GM12891 (cell line): ENCODE measurements at places on chromosomes 3 and 15.

- no peak for DNase-seq
Observed at GRCh38 chr3:50594253-50594785, 17.3 kb downstream of the CISH start.

- DNase-seq = no peak
Observed at GRCh38 chr3:155585384-155585783, 159.5 kb downstream of the PLCH1 start.

- DNase-seq = no peak
Observed at GRCh38 chr3:68876112-68876713, 56.1 kb downstream of the TAFA4 start.

DNA sequence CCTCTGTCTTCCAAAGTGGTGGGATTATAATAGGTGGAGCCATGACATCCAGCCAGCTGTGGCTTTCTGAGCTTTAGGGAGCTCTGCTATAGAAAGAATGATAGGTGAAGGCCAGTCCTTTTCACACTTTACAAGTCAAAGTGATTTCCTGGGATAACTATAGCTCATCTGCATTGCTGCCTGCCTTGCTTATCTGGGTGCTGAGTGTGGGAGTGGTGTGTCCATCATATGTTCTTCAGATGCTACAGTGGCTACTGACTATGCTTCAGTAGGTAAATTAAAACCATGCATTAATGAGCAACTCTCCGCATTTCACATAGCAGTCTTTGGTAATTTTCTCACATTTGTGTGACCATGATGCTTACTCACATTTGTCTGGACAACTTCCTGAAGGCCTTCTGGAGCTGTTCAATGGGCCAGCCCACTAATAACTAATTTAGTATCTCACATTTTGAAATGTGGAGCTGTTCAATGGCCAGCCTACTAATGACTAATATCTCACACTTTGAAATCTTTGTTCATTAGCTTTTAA, 23.4 kb downstream of the RHOA start:
- no peak for DNase-seq

DNA sequence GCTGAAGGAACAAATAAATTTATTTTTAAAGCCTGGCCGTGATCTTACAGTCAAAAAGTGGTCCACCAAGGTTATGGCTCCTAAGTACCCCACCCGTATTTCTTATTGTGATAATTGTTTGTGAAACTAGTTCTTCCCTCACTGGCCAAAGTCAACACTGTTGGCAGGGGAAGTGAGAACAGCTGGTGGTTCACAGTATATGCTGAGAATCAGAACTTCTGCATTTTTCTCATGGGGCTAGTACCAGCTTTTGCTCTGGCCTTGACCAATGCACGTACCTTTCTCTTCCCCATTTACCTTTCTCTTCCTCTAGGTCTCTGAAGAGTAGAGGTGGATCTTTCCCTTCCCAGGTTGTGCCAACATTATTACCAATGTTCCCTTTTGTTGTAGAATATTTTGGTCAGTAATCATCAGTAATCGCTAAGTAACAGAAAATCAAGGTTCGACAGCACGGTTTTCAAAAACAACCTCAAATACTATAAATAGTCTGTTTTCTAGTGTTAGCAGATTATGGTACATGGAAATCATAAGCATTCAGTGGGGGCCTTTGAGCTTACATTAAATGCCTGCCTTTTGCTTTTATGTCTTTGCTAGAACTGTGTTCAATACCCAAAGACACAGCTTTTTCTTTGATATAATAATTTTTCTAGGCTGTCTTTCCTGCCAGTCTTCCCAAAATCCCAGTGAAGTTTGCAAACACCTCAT, 268.0 kb downstream of the LPP start:
- no peak for DNase-seq

- DNase-seq = no peak
Observed at GRCh38 chr15:70507772-70508371, 255.5 kb downstream of the UACA start.

DNA sequence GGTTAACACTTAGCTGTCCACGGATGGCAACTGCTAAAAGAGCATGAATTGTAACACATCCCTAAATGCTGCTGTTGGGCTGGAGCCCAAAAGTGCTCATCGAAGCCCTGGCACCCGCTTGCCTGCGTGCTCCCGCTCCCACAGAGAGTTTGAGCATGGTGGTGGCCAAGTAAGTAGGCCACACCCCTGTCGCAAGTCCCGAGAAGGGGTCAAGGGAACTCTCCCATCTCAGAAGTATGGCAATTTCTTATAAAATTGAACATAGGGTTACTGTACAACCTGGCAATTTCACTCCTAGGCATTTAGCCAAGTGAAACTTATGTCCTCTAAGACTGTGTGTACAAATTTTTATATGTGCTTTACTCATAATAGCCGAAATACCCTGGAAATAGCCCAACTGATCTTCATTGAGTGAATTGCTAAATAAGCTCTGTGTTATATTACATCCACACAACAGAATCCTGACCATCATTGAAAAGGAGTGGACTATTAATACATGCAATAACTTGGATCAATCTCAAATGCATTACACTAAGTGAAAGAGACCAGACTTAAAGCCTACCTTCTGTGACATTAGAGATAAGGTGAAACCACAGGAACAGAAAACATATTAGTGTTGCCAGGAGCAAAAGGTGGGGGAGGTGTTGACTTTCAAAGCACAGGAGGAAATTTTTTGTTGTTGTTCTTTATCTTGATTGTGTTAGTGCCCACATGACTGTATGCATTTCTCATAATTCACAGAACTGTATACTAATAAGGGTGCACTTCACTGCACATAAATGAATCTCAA, 1.5 kb upstream of the GCSAM start:
- no peak for DNase-seq

DNA sequence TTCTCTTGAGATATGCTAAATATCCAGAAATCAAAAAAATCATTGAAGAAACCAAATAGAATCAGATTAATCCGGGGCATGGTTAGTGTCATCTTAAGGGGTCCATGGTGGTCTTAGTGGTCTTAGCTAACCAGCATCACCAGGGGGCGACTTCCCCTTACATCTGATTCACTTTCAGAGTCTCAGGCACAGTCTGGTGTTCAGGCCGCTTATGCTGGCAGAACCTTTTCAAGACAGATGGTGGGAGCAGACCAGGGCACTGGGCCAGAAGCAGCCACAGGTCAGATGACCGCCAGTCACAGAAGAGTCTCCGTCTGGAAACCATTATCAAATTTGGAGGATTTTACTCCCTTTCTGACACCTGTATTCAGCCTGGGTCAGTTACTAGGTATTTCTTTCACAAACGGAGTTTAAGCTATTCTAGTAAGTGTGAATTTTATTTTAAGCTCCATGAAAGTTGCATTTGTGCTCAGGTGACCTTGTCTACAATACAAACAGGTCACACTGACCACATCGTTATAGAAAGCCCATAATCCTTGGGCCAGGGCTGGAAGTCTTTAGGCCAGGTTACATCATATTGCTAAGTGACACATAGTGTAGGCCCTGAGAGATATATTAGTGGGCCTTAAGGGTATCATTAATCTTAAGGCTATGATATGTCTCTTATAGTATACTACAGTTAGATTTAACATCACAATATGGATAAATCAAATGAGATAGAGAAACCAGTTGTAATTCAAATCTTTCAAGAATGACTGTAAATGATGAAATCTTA, 365.5 kb downstream of the GBE1 start:
- DNase-seq = no peak

DNA sequence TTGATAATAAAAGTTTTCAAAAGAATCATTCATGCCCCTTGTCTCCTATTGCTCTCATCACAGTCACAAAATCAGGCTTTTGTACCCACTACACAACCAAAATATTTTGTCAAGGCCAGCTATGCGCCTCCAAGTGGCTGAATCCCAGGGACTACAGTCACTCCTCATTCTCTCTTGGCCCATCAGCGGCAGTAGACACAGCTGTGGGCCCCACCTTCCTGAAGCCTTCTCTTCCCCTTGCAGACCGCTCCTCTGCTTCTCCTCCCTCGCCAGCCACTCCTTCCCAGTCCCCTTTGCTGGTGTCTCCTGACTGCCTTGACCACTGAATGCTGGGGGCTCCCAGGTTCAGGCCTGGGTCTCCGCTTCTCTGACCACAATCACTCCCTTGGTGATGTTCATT, 52.1 kb downstream of the LSM3 start:
- no peak for DNase-seq

GRCh38 chr3:117350371-117350770, 640.8 kb downstream of the TUSC7 start:
- no peak for DNase-seq

- DNase-seq = no peak
Observed at GRCh38 chr3:140265302-140265701, 330.3 kb downstream of the CLSTN2 start.

DNA sequence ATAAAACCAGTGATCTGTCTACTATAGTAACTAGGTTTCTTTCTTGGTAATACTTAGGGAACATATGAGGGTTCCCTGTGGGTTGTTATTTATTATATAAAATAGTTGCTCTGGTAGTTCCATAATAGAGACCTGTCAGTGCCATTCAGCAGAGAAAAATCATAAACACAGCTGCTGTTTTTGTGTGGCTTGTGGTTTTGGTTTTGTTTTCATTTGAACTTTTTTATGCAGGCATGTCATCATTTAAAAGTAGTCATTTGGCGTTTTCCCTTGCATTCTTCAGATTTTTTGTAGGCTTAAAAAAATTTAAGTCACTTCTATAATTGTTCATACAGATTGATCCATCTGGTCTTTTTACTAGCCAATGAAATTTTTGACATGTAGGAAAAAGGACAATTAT, 47.9 kb downstream of the PIK3CA start:
- peak; percentile 14 for DNase-seq

DNA sequence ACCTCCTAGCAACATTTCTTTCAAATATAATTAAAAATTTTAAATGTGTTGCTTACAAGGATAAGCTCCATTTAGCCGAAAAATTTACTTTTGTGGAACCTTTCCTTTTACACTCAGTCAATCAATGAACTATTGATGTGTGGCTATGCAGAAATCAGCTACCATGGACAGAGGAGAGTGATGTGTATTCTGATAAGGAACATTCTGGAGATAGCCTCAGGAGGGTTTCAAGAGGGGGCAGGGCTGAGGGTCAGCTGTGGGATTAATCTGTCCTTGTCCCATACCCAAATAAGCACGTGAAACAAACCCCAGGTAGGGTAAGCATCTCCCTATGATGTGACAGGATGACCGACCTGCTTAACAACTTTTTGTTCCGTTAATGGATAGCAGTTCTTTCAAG, 192.6 kb upstream of the PROK2 start:
- no peak for DNase-seq

GRCh38 chr3:119550192-119550910, 9.1 kb downstream of the CD80 start:
- DNase-seq = no peak

DNA sequence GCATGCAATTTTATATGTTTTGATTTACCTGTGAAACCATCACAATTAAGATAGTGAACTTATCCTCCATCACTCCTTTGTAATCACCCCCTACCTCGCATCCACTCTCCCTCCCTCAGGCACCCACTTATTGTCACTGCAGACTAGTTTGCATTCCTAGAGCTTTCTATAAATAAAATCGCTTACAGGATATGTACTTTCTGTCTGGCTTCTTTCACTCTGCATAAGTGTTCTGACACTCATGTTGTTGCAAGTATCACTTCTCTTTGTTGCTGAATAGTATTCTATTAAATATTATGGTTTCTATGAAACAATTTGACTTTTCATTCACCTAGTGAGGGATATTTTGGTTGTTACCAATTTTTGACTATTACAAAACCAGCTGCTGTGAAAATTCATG, 139.3 kb downstream of the RSRC1 start:
- no peak for DNase-seq

- DNase-seq = no peak
Observed at GRCh38 chr3:48927928-48928327, 9.3 kb downstream of the ARIH2 start.

DNA sequence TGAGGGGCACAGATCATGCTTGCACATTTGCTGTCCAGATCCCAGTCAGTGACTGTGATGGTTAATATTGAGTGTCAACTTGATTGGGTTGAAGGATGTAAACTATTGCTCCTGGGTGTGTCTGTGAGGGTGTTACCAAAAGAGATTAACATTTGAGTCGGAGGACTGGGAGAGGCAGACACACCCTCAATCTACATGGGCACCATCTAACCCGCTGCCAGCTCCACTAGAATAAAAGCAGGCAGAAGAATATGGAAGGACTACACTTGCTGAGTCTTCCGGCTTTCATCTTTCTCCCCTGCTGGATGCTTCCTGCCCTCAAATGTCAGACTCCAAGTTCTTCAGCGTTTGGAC, 5.1 kb downstream of the GP9 start:
- no peak for DNase-seq

GRCh38 chr3:78258798-78259197, 1218.9 kb downstream of the ROBO2 start:
- DNase-seq = no peak

DNA sequence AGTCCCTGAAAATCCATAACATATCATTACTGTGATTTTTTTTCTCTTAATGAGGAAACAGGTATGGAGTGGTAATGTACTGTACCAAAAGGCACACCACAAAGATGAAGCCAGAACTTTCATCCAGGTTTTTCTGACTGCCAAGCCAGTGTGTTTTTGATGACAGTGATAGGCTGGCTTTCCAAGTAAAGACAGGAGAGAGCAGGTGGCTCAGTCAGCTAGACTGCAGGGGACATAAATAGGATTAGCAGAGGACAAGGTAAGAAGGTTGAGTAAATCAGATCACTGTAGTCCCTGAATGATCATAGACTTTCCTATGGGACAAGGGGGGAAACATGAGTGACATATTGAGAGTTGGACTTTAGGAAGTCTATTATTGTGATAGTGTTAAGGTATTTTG, 127.9 kb downstream of the GADL1 start:
- no peak for DNase-seq

DNA sequence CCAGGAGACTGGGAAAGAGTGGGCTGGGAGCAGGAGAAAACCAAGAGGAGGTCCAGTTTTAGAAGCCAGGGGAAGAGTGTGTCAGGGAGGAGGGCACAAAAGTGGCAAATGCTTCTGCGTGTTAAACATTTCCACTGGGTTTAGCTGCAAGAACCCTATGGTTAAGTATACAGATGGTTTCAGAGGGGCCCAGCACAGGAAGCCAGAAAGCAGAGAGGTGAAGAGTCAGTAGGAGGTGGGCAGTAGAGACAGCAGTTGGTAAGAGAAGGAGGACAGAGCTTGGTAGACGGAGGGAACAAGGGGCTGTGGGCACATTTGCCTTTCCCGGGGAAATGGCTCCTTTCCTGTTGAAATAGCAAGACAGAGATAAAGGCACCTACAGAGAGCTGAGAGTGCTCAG, 133.8 kb downstream of the EPHB1 start:
- DNase-seq = no peak

- DNase-seq = no peak
Observed at GRCh38 chr3:119998166-119998565, 96.1 kb downstream of the GSK3B start.

- peak; percentile 85 for DNase-seq
Observed at GRCh38 chr15:78000091-78000926, 77.2 kb downstream of the TBC1D2B start.

DNA sequence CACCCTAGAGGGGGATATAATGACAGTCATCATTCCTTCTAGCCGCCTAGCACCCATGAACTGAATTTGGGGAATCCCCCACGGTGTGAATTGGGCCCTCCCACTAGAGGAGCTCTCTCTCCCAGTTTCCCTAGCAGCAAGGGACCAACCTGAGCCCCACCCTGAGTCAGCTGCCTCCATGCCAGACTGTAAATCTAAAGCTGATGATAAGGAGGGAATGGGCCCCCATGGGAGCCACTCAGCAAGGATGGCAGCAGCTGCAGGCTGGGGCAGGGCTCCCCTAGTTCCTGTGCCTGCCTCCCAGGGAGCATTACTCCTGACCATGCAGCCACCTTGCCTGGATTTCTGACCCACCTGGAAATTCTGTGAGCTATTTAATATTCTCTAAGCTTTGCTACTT, 57.0 kb upstream of the PXYLP1 start:
- DNase-seq = no peak

- peak; percentile 52 for DNase-seq
Observed at GRCh38 chr3:119809249-119810017, 27.5 kb downstream of the NR1I2 start.
